Substantia nigra (tissue), 51 donors: ENCODE measurements at places on chromosomes 5 and 9.
A peak's percentile ranks its signal among the peaks of the same experiment; 100 is the strongest.

DNA sequence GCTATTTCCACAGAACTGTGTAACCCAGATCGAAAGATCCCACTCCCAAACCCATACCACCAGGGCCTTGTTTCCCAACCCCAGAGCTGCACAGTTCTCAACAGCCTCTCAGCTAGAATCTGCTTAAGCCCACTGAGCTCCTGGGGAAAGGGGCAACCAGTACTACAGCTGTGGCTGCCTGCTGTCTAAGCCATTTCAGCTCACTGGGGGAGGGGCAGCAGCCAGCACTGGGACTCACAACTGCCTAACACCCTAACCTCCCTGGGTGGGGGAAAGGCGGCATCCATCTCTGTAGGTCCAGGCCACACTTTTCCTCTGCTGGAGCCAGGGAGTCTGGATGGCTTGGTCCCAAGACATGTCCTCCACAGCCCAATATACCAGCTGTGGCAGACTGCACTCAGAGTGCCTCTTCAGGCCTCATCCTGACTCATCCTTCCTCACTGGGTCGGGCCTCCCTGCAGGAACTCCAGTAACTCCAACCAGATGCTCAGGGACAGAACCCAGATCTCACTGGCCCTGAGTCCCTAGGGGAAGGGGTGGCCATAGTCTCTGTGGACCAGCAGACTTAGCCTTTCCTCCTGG, 241.4 kb downstream of the HINT1 start:
- no peak for DNase-seq

- DNase-seq, result no peak
Observed at GRCh38 chr9:96554801-96555566, 64.7 kb downstream of the CDC14B start.

- no peak for DNase-seq
Observed at GRCh38 chr9:92545002-92545510, 9.3 kb upstream of the ECM2 start.

GRCh38 chr5:65426656-65427055, 55.1 kb downstream of the ADAMTS6 start:
- DNase-seq, result no peak

- DNase-seq, result no peak
Observed at GRCh38 chr5:116583862-116584222, 9.2 kb upstream of the SEMA6A start.

GRCh38 chr9:130833031-130833990, 1.7 kb upstream of the ABL1 start:
- no peak for DNase-seq

DNA sequence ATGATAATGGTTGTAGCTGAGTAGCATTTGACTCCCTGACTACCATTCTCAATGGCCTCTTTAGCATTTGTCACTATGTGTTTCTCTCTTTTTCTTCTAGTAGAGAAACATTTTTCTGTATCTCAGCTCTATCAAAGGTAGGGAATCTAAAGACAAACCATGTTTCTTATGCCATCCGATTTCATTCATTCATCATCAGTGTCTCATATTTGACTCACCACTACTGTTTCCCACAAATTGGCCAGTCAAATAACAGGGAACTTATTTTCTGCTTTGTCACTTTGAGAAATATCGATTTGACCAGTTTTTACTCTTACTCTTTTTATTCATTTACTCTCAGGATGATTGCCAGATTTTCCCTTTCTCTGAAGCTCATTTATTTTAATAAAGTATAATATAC, 282.3 kb downstream of the TMEM167A start:
- no peak for DNase-seq

GRCh38 chr9:112326194-112326593, 7.2 kb downstream of the PTBP3 start:
- no peak for DNase-seq

- no peak for DNase-seq
Observed at GRCh38 chr5:119578937-119579336, 50.4 kb upstream of the FAM170A start.

GRCh38 chr5:69334793-69335268, 2.2 kb upstream of the CCDC125 start:
- DNase-seq, result peak; percentile 79

DNA sequence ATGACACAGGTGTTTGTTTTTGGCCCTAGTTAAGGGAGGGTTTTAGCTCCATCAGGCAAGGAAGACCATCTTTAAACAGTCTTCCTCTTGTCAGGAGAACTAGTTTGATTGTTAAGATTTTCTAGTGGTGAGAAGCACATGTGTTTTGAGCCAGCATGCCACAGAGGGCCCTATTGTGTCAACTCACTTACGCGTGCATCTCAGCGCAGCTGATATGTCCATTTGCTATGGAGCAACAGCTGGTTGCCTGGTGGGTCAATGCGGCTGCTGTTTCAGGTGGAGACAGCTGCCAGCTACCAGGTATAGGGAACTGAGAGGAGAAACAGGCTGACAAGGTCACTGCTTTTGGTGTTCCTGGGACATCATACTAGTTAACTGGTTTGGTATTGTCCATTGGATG, 100.5 kb upstream of the PRRC1 start:
- DNase-seq, result no peak

DNA sequence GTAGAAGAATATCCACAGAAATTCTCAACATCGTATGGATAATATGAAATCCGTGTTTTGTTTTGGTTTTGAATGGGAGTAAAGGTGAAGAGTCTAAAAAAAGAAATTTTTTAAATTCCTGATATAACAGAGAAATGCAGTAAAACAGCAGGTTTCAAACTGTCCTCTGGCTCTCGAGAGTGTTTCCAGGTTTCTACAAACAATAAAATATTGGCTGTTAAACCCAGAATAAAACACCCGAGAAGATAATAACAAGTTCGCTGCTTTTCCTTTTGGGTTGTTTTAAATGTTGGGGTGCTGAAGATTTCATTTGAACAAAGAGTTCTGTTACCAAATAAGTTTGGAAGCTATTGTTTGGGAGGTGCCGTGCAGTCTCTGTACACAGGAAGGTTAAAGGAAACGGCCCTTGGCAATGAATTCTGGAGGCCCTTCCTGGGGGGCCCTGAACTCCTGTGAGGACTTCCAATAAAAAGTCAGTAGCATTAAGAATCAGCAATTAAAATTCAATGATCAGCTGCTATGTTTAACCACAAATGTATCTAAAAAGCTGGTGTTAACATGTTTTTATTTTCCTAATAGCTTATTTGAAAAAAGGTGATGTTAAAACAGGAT, 215.8 kb downstream of the TSSK1B start:
- no peak for DNase-seq

GRCh38 chr5:133925866-133926488, 42.4 kb downstream of the C5orf15 start:
- DNase-seq, result no peak

DNA sequence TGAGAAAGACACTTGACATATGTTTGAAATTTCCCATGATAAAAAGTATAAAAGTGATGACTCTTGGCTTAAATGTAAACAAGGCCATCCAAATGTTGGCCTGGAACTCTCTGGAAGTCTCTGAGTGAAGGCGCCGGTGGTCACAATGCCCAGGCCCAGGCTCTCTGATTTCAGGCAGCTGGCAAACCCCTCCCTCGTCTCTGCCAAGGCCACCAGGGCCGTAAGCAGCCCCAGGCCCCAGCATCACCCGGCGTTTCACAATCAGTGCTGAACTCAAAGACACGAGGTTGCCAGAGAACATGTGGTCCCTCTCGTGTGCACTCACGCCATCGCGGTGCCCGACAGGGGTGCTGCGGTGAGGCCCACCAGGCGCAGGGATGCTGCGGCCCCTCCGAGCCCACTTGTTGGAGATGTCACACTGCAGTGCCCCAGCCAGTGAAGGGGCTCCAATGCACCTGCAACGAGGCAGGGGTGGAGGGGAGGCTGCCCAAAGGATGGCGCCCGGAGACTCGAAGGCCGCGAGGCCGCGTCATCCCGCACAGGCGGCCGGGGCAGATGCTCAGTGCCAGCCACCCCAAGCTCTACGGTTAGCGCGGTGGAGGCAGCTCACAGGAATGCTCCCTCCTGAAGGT, 15.0 kb downstream of the LPCAT1 start:
- DNase-seq, result no peak

DNA sequence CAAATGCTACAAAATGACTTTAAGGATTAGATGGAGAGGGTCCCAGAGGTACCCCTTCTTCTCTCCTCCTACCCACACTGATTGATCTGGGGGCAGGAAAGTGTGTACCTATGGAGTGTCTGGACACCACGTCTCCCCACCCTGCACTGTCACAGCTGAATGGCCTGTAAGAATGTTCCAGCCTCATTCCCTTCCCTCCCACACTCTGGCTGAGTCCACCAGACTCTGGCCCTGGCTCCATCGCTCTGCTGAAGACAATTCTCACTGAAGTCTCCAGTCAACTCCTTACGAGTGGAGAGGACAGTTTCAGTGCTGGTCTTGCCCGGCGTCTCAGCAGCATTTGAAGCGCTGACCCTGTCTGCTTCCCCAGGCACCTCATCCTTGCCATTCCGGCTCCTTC, 105.8 kb downstream of the TTLL11 start:
- no peak for DNase-seq

- no peak for DNase-seq
Observed at GRCh38 chr5:67960939-67961338, 254.6 kb upstream of the PIK3R1 start.

GRCh38 chr5:135137146-135137915, 103.3 kb upstream of the PITX1 start:
- no peak for DNase-seq

GRCh38 chr9:3468421-3469205, 57.2 kb downstream of the RFX3 start:
- DNase-seq, result no peak

- DNase-seq, result no peak
Observed at GRCh38 chr5:35197351-35197750, 32.9 kb downstream of the PRLR start.

- DNase-seq, result no peak
Observed at GRCh38 chr5:150987746-150988145, 32.6 kb upstream of the GPX3 start.

DNA sequence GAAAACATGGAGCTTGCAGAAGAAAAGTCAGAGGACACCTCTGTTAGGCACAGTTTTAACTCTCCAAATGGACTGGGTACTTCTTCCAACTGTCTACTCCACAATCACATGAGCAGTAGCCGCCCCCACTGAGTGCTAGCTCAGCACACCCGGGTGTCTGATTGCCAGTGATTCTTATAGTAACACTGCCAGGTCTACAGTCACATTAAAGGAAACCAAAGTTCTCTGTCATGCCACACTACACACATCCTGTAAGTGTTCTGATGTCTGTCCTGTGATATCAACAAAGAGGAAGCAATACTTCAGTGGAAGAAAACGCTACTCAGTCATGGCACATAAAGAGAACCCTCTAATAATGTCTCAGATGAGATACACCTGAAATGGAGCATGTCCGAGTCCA, at the start of gene HAVCR2:
Gene HAVCR2 (minus strand): TSS at position 69 of the 400 bp plus-strand sequence. CDS start 61 bp downstream, at position 8.
- peak; percentile 24 for DNase-seq

- no peak for DNase-seq
Observed at GRCh38 chr9:136026266-136026942, 65.2 kb upstream of the UBAC1 start.

DNA sequence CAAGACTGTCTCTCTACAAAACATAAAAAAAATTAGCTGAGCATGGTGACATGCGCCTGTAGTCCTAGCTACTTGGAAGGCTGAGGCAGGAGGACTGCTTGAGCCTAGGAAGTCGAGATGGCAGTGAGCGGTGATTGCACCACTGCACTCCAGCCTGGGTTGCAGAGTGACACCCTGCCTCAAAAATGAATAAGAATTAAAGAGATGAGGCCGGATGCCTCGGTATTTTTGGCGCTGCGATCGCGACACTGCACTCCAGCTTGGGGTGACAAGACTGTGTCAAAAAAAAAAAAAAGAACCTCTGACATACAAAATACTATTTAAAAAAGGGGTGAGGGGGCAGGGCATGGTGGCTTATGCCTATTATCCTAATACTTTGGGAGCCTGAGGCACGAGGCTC, 7.3 kb downstream of the GPBP1 start:
- DNase-seq, result no peak

GRCh38 chr5:159456722-159457465, 126.6 kb upstream of the IL12B start:
- no peak for DNase-seq

GRCh38 chr5:96933764-96934707, 1.8 kb upstream of the LNPEP start:
- DNase-seq, result no peak

DNA sequence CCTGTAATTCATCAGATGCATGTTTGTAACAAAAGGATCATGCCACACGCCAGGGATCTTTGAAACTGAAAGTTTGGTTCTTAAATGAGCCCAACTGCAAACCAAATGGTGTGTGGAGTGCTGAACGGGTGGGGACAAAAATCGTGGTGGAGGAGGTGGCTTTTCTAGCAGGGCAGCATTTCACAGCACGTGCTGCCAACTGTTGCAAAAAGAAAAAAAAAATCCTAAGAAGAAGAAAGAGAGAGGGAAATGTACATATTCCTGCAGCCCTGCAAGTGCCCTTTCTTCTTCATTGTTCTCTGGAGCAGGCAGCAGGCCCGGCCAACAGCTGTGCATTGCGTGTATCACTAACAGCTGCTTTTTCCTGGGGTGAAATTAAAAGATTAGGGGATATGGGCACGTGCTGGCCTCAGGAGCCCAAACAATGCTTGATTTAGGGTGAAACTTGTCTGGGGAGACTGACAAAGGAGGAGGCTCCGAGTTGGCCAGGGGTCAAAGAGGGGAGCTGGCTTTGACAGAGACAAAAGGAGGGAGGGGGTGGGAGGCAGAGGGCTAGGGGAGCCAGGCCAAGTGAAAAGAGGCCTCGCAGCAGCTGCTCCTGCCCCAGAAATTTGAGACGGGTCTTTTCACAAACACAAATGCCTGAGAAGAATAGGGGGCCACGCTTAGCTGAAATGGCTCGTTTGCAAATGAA, 73.0 kb downstream of the GADD45G start:
- no peak for DNase-seq

- no peak for DNase-seq
Observed at GRCh38 chr9:25964239-25964638, 286.0 kb upstream of the TUSC1 start.

- DNase-seq, result no peak
Observed at GRCh38 chr9:136671254-136671614, 8.5 kb downstream of the EGFL7 start.

DNA sequence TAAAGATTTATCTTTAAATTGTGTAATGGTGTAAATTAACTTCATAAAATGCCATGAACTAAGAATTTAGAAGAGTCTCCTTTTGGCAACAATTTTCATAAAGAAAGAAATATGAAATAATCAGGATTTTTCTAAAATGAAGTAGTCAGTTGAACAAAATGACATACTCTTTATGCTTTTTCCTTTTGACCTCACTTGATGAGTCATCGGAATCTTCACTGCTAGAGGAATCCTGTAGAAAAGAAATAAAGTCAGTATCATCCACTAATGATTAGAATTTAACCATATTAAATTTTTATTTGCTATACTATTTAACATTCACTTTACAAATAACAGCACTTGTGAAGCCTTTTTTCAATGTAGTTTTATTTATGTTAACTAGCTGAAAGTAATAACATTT, 26.1 kb downstream of the CHD1 start:
- no peak for DNase-seq

- DNase-seq, result no peak
Observed at GRCh38 chr5:80884086-80884813, 75.9 kb upstream of the RASGRF2 start.

- DNase-seq, result no peak
Observed at GRCh38 chr5:24245821-24246220, 399.0 kb downstream of the CDH10 start.

GRCh38 chr5:126744836-126745235, 32.1 kb upstream of the LMNB1 start:
- DNase-seq, result no peak

GRCh38 chr9:592225-592624, 249.3 kb upstream of the DMRT1 start:
- DNase-seq, result no peak
